Esophagus muscularis mucosa (tissue), 4 donors: ENCODE measurements at places on chromosomes 1 and 21. TPM values are rescaled to one million over a fixed set of nuclear protein-coding genes. Genes with fewer than 3 reads are reported as not detected.

DNA sequence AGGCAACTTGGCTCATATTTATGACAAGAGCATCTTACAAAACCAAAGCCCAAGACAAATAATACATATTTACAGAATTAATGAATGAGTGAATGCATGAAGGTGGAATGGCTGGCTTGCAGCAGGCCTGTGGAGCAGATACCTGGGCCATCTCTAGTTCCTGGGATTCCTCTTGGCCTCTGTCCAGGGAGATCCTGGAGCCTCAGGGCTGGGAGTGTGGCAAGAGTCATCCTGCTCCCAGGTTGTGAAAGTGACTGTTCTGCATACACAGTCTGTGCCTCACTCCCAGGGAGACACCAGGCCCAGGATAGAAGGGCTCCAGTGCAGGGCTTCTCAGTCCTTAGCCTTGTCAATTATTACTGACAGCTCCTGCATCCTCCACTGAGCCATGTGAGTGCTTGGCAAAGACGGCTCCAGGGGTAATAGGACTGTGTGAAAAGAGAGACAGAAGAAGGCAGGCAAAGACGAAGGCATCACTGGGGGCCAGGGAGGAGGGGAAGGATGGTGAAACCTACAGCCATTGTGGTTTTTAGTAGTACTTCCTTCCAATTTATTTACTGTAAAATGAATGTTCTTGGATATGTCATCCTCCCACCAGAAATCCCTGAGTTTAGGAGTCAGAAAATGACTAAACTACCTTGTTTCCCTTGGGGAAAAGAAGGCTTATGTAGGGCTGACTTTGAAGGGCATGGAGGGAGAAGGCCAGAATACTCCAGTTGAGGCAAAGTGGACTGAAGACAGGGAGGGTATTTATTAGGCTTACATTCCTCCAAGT is 14.3 kb upstream of the KPRP start:
- H3K27ac ChIP-seq, result no peak overlapping the region
- no peaks in the 10 kb centered on the region for H3K4me1 ChIP-seq
- H3K36me3 ChIP-seq, result no peaks in the 10 kb centered on the region
- no peak overlapping the region for H3K4me3 ChIP-seq
- H3K27me3 ChIP-seq, result no peaks in the 10 kb centered on the region
- DNase-seq, result no peak

Gene HSD3B1
- not detected for total RNA-seq

- peak overlapping the region; percentile 70 for H3K27ac ChIP-seq
- no peak overlapping the region for H3K4me3 ChIP-seq
- DNase-seq, result no peak
- peaks cover 37% of the 10 kb centered on the region for H3K4me1 ChIP-seq
- H3K36me3 ChIP-seq, result no peaks in the 10 kb centered on the region
- H3K27me3 ChIP-seq, result no peaks in the 10 kb centered on the region
These were observed 15.1 kb upstream of the TENT5B start for GRCh38 chr1:27027575-27028250.

Gene LCE6A
- not detected for total RNA-seq

GRCh38 chr1:205971082-205971481 is 27.8 kb upstream of the SLC26A9 start:
- H3K36me3 ChIP-seq, result no peaks in the 10 kb centered on the region
- DNase-seq, result no peak
- H3K27ac ChIP-seq, result no peak overlapping the region
- no peaks in the 10 kb centered on the region for H3K4me1 ChIP-seq
- H3K27me3 ChIP-seq, result no peaks in the 10 kb centered on the region

DNA sequence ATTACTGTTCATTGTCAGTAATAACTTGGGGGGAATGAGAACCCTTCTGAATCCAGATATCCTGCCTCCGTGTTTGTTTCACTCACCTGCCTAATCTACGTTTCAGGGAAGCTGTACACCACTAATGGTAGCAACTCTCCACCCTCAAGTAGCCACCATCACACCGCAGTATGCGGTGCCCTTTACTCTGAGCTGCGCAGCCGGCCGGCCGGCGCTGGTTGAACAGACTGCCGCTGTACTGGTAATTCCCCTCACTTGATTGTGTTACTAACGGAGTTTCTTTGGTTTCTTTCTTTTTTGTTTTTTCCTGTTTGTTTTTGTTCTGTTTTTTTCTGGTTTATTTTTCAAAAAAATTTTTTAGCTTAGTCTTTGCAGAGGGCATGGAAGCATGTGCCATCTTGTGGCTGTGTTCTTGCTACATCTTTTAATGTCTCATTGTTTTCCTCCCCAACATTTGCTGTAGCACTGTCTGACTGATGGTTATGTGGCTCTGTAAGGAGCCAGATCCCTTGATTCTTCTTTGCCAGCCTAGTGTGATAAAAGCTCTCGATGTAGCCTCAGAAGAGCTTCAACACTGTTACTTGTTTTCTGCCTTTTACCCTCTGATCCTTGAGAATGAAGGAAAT is 15.9 kb upstream of the OLFML3 start:
- no peaks in the 10 kb centered on the region for H3K27me3 ChIP-seq
- no peaks in the 10 kb centered on the region for H3K4me1 ChIP-seq
- no peak for DNase-seq
- H3K4me3 ChIP-seq, result no peak overlapping the region
- peaks cover 67% of the 10 kb centered on the region for H3K36me3 ChIP-seq
